ENCODE measurements at places on chromosomes 4 and X. TPM values are rescaled to one million over a fixed set of nuclear protein-coding genes. Genes with fewer than 3 reads are reported as not detected.

The PASD1 gene
- total RNA-seq = not detected

DNA sequence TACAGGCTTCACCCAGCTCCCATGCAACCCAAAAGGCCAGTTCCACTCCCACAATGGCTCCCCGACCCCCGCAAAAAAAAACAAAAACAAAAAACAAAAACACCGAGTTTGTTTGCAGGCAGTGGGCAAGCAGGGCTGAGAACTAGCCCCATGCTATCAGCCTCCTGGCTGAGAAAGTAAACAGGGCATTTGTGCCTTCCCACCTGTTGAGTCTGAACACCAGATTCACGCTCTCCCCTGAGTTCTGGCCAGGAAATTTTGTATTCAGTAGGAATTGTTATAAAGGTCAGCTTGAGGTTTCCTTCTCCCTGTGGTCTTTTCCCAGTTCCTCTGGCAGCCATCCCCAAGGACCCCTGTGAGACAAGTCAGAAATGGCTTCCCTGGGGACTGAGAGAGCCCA lies 1066.5 kb downstream of the GLUD2 start:
- no peak overlapping the region for H3K27ac ChIP-seq
- H3K4me3 ChIP-seq = no peak overlapping the region
- no peaks in the 10 kb centered on the region for H3K36me3 ChIP-seq
- H3K4me1 ChIP-seq = no peaks in the 10 kb centered on the region
- no peaks in the 10 kb centered on the region for H3K27me3 ChIP-seq

GRCh38 chr4:120232050-120232449 lies 165.4 kb upstream of the MAD2L1 start:
- no peak overlapping the region for H3K27ac ChIP-seq
- H3K36me3 ChIP-seq = no peaks in the 10 kb centered on the region
- H3K4me1 ChIP-seq = no peaks in the 10 kb centered on the region
- no peak overlapping the region for H3K4me3 ChIP-seq

The PROM1 gene
- total RNA-seq = 34.5 TPM

- no peak for DNase-seq
- no peak overlapping the region for H3K4me3 ChIP-seq
- H3K27ac ChIP-seq = no peak overlapping the region
- no peaks in the 10 kb centered on the region for H3K36me3 ChIP-seq
- no peaks in the 10 kb centered on the region for H3K4me1 ChIP-seq
These were observed 126.8 kb downstream of the RTL3 start for GRCh38 chrX:78532363-78532762.

- no peak overlapping the region for H3K4me3 ChIP-seq
- DNase-seq = no peak
- no peaks in the 10 kb centered on the region for H3K27me3 ChIP-seq
- H3K27ac ChIP-seq = no peak overlapping the region
- peaks cover 7% of the 10 kb centered on the region for H3K4me1 ChIP-seq
- H3K36me3 ChIP-seq = no peaks in the 10 kb centered on the region
These were observed 107.8 kb upstream of the SCML1 start for GRCh38 chrX:17629519-17629918.

- no peaks in the 10 kb centered on the region for H3K4me1 ChIP-seq
- no peak overlapping the region for H3K27ac ChIP-seq
- H3K4me3 ChIP-seq = no peak overlapping the region
- peaks cover 6% of the 10 kb centered on the region for H3K36me3 ChIP-seq
- no peak for DNase-seq
- no peaks in the 10 kb centered on the region for H3K27me3 ChIP-seq
These were observed 92.5 kb downstream of the FBXL5 start for GRCh38 chr4:15562623-15563022.

DNA sequence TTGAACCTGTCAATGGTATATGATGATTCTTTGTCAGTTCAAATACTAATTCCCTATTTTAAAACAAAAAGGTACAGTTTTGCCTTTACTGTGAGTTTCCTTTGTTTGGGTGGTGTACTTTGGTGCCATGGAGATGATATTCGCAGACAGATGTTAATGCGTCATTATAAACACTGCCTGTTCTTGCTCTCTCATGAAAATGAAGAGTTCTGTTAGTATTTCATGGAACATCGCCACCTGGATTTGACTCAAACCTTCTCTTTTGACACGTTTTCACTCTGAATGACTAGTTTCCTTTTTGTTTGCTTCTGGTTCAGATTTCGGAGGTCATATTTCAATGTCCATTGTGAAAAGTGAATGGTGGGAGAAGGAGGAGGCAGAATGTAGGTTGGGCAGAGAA lies 6.9 kb upstream of the CTSO start:
- DNase-seq = peak; percentile 64
- no peaks in the 10 kb centered on the region for H3K4me1 ChIP-seq
- no peaks in the 10 kb centered on the region for H3K27me3 ChIP-seq
- H3K4me3 ChIP-seq = no peak overlapping the region

GRCh38 chr4:103443324-103443723 lies 245.2 kb upstream of the CENPE start:
- H3K4me1 ChIP-seq = no peaks in the 10 kb centered on the region
- H3K36me3 ChIP-seq = no peaks in the 10 kb centered on the region
- H3K27ac ChIP-seq = no peak overlapping the region
- H3K27me3 ChIP-seq = no peaks in the 10 kb centered on the region

- H3K4me3 ChIP-seq = no peak overlapping the region
- H3K27me3 ChIP-seq = no peaks in the 10 kb centered on the region
- H3K36me3 ChIP-seq = no peaks in the 10 kb centered on the region
- H3K27ac ChIP-seq = no peak overlapping the region
- DNase-seq = no peak
- no peaks in the 10 kb centered on the region for H3K4me1 ChIP-seq
These were observed 18.8 kb downstream of the ATP1B4 start for GRCh38 chrX:120380699-120381098.

The FAM13A gene
- 13.1 TPM for total RNA-seq

- no peaks in the 10 kb centered on the region for H3K36me3 ChIP-seq
- H3K27ac ChIP-seq = no peak overlapping the region
- peak; percentile 59 for DNase-seq
- peaks cover 23% of the 10 kb centered on the region for H3K4me1 ChIP-seq
These were observed 19.3 kb upstream of the CLNK start for GRCh38 chr4:10703766-10704429.

DNA sequence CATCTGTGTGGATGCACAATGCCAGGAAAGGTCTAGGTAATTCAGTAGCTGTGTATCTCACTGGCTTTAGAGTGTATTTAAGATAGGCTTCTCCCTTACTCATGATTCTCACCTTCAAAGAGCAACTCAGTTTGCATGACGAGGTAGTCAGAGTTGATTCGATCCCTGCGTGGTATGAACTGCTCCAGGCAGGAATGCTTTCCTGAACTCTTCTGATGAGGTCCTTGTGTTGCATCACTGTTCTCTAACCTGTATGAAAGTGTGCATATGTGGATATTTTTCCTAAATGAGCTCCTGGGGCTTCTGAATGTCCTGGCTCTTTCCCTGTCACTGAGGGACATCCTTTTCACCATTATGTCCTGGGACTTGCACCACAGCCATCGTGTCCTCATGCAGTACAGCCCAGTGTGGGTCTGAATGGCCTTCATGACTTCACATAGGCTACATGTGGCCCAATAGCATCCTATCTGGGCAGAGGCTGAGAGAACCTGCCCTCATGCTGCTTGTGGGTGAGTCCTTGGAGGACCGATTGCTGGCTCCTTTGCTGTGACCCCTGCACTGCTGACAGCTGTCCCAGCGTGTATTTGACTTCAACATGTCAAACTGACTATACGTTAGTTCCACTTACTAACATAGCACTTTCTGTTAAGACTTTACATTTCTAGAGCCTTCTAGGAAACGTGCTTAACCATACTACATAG lies 65.3 kb upstream of the WDR1 start:
- DNase-seq = no peak
- no peak overlapping the region for H3K27ac ChIP-seq
- H3K4me3 ChIP-seq = no peak overlapping the region
- H3K4me1 ChIP-seq = no peaks in the 10 kb centered on the region
- H3K27me3 ChIP-seq = no peaks in the 10 kb centered on the region

- H3K4me3 ChIP-seq = no peak overlapping the region
- H3K4me1 ChIP-seq = no peaks in the 10 kb centered on the region
- no peaks in the 10 kb centered on the region for H3K27me3 ChIP-seq
- H3K36me3 ChIP-seq = no peaks in the 10 kb centered on the region
- no peak overlapping the region for H3K27ac ChIP-seq
These were observed 177.1 kb upstream of the LCORL start for GRCh38 chr4:18198653-18199052.

The CYBB gene
- not detected for total RNA-seq

- DNase-seq = no peak
- H3K4me3 ChIP-seq = no peak overlapping the region
- peak overlapping the region; percentile 100 for H3K27ac ChIP-seq
- no peaks in the 10 kb centered on the region for H3K27me3 ChIP-seq
- H3K4me1 ChIP-seq = peaks cover 51% of the 10 kb centered on the region
These were observed 94.0 kb downstream of the AFAP1 start for GRCh38 chr4:7845493-7846128.

GRCh38 chr4:159632031-159632430 lies 529.2 kb downstream of the RAPGEF2 start:
- no peaks in the 10 kb centered on the region for H3K4me1 ChIP-seq
- H3K27ac ChIP-seq = no peak overlapping the region
- H3K27me3 ChIP-seq = no peaks in the 10 kb centered on the region
- H3K36me3 ChIP-seq = no peaks in the 10 kb centered on the region
- no peak overlapping the region for H3K4me3 ChIP-seq

DNA sequence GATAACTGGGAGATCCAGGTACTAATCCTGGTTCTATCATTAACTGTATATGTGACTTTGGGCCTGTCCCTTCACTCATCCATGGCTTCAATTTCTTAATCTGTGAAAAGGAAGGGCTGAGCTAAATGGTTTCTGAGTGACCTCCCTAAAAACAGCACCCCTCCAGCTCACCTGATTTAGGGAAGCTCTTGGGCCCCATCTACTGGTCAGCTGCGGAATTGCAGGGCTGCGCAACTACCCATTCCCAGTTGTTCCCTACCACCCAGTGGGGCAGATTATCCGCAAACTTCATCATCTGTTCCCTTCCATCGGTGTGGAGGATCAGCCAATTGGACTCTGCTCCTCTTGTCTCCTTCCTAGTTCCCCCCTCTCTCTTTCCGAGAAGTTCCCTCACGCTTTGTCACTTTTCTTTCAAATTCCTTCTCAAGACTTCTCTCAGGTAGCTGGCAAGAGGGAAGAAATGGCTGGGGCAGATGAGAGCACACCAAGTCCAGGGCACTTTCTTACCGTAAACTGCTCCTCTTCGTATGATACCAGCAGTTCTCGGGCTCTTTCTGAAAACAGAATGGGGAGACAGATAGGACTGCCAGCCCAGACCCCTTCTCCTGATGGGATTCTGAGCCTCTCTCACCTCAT lies 5.8 kb downstream of the LAS1L start:
- no peak for DNase-seq
- peaks cover 7% of the 10 kb centered on the region for H3K4me1 ChIP-seq
- H3K27ac ChIP-seq = no peak overlapping the region
- H3K36me3 ChIP-seq = peaks cover 7% of the 10 kb centered on the region
- no peaks in the 10 kb centered on the region for H3K27me3 ChIP-seq

The ATP10D gene
- total RNA-seq = 75.8 TPM

DNA sequence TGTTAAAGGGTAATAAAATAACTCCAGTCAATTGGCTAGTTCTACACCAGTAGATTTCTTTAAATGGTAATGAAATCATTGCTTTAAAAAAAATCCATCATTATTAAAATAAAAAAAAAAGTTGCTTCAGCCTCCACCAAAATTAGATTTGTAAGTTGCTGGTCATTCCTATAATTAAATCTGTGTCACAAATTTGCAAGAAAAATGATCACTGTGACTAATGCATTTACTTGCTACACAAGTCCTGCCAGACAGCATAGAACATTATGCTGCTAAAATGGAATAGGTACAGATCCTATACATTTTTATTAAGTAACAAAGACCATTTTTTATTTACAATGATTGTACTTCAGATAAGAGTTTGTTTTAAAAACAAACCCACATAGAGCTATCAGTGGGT lies 85.8 kb downstream of the SLC10A7 start:
- H3K27ac ChIP-seq = no peak overlapping the region
- no peaks in the 10 kb centered on the region for H3K36me3 ChIP-seq
- H3K4me3 ChIP-seq = no peak overlapping the region
- no peak for DNase-seq

DNA sequence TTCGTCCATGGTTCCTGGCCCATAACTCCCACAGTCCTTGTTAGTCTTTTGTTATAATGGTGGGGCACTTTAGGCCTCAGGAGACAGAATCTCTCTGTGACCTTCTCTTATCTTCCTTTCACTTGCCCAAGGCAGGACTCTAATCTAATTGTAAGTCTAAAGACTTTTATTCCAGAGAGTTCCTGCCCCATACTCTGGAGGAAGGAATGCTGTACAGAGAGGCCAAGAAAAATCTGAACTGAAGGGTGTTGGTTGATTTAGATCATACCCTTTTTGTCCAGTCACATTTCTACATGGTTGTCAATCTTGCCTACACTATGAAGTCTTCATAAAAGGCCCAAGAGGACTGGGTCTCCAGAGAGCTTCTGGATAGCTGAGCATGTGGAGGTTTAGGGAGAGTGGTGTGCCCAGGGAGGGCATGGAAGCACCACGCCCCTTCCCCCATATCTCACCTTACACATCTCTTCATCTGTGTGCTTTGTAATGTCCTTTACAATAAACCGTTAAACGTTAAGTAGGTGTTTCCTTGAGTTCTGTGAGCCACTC lies 84.5 kb downstream of the AFF1 start:
- no peak overlapping the region for H3K27ac ChIP-seq
- no peak for DNase-seq
- no peaks in the 10 kb centered on the region for H3K36me3 ChIP-seq
- H3K4me1 ChIP-seq = peaks cover 6% of the 10 kb centered on the region

The REPS2 gene
- total RNA-seq = 1.2 TPM

GRCh38 chr4:155773196-155773800 lies 14.5 kb downstream of the GUCY1B1 start:
- H3K27me3 ChIP-seq = no peaks in the 10 kb centered on the region
- no peak overlapping the region for H3K4me3 ChIP-seq
- no peak overlapping the region for H3K27ac ChIP-seq
- H3K4me1 ChIP-seq = no peaks in the 10 kb centered on the region

The NKX3-2 gene
- total RNA-seq = 5.2 TPM

- no peaks in the 10 kb centered on the region for H3K4me1 ChIP-seq
- H3K27me3 ChIP-seq = no peaks in the 10 kb centered on the region
- no peak for DNase-seq
- no peak overlapping the region for H3K27ac ChIP-seq
- no peak overlapping the region for H3K4me3 ChIP-seq
These were observed 54.1 kb upstream of the IBSP start for GRCh38 chr4:87745064-87745807.

The SH2D1A gene
- total RNA-seq = not detected

GRCh38 chr4:170581969-170582368 lies 492.2 kb upstream of the AADAT start:
- no peak for DNase-seq
- no peak overlapping the region for H3K4me3 ChIP-seq
- no peak overlapping the region for H3K27ac ChIP-seq
- H3K27me3 ChIP-seq = no peaks in the 10 kb centered on the region

- no peak overlapping the region for H3K27ac ChIP-seq
- no peak for DNase-seq
- H3K4me3 ChIP-seq = no peak overlapping the region
- no peaks in the 10 kb centered on the region for H3K27me3 ChIP-seq
These were observed 77.8 kb downstream of the SORBS2 start for GRCh38 chr4:185734214-185734613.

Measured in astrocyte (in vitro differentiated cells and primary cell).